ENCODE measurements at places on chromosomes 2 and 18. TPM values are rescaled to one million over a fixed set of nuclear protein-coding genes. Genes with fewer than 3 reads are reported as not detected.

RESP18 gene
- total RNA-seq = not detected

FRZB gene
- total RNA-seq = not detected

GRCh38 chr2:218257390-218257981, 3.3 kb upstream of the GPBAR1 start:
- peak; percentile 54 for DNase-seq

DNA sequence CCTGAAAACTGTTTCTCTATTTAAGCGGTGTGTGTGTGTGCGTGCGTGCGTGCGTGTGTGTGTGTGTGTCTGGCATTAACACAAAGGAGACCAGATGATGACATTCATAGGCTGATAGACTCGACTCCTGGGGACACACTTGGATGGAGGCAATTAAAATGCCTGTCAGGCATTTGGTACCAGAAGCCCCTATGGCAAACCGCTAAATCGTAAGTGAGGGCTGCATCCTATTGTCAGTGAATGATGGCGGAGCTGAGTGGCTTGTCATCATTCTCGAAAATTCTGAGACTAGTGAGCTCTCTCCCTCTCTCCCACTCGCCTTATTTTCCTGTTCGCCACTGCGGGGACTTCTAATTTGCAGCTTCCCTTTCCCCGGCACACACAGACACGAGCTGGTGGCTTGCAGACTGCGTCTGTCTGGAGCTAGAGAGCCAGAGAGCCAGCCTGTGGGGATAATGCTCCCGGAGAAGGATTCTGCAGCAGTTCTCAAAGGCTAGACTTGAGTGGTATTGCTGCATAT, 155.4 kb downstream of the MAP2 start:
- no peak for DNase-seq

- no peak for DNase-seq
Observed at GRCh38 chr18:50183556-50183955, 11.4 kb downstream of the MYO5B start.

GRCh38 chr2:4947911-4948310, 744.3 kb upstream of the SOX11 start:
- no peak for DNase-seq

GRCh38 chr2:1045109-1045508, 94.5 kb downstream of the SNTG2 start:
- no peak for DNase-seq

- no peak for DNase-seq
Observed at GRCh38 chr2:66925128-66925527, 472.0 kb upstream of the ETAA1 start.

- DNase-seq = no peak
Observed at GRCh38 chr2:239715606-239716005, 309.5 kb downstream of the NDUFA10 start.

DNA sequence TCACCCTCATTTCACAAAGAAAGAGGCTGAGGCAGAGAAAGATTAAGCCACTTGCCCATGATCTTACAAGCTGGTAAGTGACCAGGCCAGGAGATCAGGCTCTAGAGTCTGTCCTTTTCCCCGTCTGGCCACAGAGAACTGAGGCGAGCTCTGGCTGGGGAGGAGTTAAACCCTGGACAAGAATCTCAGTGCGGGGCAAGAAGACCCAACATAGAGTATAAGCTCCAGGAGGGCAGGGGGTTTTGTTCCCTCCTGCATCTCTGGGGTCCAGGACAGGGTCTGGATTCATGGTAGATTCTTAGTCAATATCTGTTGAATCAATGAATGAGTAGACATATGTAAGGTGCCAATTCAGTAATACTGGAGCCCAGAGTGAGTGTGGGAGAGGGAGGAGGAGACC, 12.9 kb upstream of the INPP5D start:
- no peak for DNase-seq

- no peak for DNase-seq
Observed at GRCh38 chr2:151823651-151824050, 4.6 kb downstream of the ARL5A start.

DNA sequence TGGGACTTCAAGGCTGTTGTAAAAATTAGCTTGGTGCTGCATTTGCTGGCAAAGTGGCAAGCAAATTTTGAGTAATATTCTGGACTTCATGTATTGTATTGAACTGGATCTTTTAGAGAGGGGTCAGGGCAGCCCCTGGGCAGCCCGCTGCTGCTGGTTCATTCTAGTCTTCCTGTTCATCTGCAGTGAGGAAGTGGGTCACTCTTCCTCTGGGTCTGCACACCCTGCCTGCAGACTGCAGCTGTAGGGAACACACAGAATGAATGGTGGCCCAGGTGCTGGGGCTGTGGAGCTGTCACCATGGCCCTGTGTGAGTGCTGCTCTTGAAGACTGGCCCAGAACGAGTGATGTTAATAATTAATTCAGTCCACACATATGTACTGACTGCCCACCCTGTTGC, 9.4 kb downstream of the SH3RF3 start:
- no peak for DNase-seq

GRCh38 chr2:189013671-189014448, 39.7 kb downstream of the COL3A1 start:
- DNase-seq = no peak

DNA sequence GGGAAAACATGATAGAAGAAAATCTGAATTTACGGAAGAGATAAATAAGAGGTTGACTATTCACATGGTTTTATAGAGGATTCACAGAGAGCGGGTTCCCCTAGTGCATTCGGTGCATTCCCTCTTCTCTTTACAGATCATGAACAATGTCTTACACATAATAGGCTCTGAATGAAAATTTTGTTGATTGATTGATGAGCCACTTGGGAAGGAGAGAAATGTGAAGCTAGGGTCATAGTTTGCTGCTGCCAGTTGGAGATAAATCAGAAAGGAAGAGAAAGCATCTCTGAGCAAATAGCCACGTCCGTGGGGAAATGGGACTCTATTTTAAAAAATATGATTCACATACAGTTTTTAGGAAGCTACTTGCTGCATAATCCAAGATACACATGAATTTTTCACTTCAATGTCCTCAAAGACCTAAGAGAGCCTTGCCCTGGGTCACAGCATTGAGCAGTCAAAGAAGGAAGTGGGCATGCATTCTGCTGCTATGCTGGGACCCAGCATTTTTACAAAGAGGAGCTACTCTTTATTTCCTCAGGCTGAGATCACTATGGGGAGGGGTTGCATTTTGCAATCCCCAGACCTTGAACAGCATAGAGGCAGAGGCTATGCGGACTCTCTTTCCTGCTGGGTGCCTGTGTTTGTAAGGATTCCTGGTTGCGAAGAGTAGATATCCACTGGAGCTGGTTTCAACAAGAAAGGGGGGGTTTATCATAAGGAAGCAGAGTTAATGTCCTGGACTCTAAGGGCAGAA, 395.3 kb downstream of the TSN start:
- no peak for DNase-seq

DNA sequence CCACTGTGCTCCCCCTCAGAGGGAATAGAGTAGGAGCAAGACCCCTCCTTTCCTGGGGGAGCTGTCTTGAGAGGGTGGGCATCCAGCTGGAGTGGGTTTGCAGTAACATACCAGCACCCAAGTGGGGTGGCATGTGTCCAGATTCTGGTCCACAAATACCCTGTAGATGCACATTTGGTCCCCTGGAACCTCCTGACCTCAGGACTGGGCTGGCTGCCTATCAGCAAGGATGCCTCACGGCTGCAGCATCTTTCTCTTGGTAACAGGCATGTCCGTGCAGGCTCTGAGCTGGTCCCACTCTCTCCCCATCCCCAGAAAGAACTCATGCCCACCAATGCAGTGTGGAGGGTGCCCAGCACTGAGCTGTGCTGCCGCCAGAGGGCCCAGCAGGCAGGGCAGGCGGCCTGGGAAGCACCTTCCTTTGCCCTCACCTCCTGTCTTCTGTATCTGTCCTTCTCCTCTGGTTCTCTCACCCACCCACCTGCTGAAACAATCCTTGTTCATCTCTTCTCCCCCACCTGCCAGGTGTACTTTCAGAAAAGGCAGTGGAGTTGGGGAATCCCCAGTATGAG, 47.4 kb downstream of the ITGB1BP1 start:
- DNase-seq = no peak

- no peak for DNase-seq
Observed at GRCh38 chr2:37983719-37984118, 58.6 kb downstream of the RMDN2 start.
